ENCODE measurements at places on chromosomes 3 and 15.

GRCh38 chr3:12420393-12420792 is 63.9 kb upstream of the TSEN2 start:
- no peak for DNase-seq

- DNase-seq = no peak
These were observed 97.7 kb upstream of the P2RY1 start for GRCh38 chr3:152737021-152737908.

DNA sequence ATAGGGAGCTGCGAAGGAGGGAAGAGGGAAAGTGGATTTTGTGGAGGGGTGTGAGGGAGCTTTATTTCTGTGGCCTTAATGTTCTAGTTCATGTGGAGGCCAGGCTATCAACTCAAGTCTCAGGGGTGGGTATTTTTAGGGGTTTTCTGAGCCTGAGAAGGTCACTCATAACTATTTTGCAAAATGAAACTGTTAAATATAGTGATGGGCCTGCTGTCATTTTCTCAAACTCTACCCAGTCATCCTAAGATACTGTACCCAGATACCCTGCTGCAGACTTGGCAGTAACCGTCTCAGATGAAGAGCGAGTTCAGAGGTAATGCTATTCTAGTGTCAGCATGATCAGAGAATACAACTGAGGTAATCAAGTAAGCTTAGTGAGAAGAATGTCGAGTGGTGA is 545.0 kb upstream of the TBL1XR1 start:
- DNase-seq = no peak

DNA sequence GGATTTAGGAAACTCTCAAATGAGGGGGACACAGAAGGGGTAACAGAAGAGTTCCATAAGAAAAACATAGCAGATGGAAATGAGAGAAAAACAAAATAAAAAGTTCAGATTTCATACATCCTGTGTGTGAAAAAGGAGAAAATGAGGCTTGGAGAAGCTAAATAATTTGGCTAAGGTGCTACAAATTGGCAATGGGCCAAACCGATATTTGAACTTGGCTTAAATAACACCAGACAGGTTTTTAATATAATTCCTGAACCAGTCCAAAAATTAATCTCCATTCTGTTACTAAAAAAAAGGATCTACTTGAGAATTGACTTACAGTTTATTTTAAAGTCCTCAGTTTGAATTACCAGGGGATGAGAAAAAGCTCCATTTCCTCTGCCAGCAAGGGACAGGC is 342.9 kb upstream of the DPH6 start:
- DNase-seq = no peak

DNA sequence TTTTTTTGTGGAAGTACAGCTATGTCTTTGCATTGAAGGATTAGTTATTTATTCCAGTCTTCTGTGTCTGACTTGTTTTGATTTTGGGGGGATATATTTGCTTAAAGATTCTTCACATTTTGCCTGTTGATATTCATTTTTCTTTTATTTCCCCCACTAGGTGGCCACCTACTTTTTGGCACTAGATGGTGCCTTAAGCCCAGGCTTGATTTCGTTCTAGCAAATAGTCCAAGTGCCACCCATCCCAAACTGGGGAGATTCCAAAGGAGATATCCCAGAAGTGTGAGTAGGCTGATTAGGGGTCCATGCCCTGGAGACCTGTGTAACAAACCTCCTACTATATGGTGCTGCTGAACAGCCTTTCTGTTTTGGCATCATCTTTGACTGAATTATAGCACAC is 80.0 kb upstream of the SPATA16 start:
- DNase-seq = no peak

DNA sequence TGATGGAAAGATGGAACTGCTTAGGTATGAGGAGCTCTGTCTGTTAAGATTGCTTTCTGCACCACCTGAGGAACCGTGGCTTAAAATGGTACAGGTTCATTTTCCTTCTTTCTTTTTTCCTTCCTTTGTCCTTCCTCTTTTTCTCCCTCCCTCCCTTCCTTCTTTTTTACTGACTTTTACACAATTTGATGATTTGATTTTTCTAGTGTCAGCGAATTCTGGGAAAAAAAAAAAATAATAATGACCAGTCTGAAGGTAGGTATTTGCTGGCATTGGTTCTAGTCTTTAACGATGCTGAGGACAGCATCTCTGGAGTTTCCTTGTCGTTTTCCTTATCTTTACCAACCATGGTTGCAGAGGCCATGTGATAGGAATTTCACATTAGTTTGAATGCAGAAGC is 613.5 kb downstream of the EDEM1 start:
- no peak for DNase-seq

DNA sequence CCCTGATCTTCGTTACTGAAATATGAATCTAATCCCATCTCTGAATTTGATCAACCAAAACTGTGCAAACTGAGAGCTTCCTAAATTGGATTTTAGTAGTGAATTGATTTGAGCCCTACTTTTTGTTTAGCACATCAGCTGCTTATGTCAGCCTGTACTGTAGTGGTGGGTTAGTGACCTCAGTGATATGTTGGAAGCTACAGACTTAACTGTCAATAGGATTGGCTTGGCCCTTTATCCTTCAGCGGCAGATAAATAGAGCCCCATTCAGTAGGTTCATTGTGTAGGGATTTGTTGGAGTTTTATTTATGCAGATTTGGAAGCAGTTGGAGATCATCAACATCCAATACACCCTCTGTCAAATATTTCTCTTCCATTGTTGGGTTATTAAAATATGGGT is 409.7 kb downstream of the SOX2 start:
- DNase-seq = no peak

- DNase-seq = no peak
These were observed 248.1 kb upstream of the C2CD4B start for GRCh38 chr15:62413153-62413552.

- DNase-seq = no peak
These were observed 78.2 kb downstream of the GALK2 start for GRCh38 chr15:49248291-49248690.
